ENCODE measurements at places on chromosomes 11 and 22. TPM values are rescaled to one million over a fixed set of nuclear protein-coding genes. Genes with fewer than 3 reads are reported as not detected.
A peak's percentile ranks its signal among the peaks of the same experiment; 100 is the strongest.

The BCO2 gene
- 15.3 TPM for total RNA-seq

DNA sequence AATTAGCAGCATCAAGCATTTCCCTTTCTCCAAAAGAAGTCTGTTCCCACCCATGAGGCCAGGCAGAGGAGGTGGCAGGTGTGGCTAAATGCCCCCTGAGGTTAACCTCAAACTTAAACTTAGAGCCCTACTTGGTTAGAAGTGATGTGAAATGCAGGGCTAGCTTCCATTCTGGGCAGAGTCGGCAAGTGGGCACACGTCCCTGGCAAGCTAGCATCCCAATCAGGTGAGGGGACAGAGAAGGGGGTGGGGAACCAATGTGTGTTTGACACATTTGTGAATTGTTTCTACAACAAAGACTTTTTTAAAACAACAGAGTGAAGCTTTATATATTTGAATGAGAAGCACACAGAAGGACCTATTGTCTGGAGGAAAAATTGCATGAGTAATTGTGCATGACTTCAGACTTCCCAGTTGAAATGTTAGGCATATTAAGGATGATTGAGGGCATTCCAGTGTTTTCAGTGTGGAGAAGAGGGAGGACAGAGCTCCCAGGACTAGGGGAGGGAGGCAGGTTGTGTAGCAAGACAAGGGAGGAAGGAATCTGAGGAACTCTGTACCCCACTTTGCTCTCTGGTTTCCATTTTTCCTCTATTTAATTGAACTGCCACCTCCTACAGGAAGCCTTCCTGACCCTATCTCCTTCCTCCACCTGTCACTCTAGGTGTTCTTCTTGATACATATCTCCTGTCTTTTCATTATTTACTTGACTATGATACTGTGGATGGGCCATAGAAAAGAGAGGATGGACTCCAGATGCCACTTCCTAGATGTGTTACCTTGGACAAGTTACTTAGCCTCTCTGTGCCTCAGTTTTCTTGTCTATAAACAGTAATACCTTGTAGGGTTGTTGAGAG, 83.3 kb upstream of the PICALM start:
- no peak overlapping the region for H3K4me3 ChIP-seq
- H3K36me3 ChIP-seq = no peaks in the 10 kb centered on the region
- no peaks in the 10 kb centered on the region for H3K4me1 ChIP-seq
- H3K27ac ChIP-seq = peak overlapping the region; percentile 23

- H3K4me3 ChIP-seq = no peak overlapping the region
- no peaks in the 10 kb centered on the region for H3K27me3 ChIP-seq
- H3K4me1 ChIP-seq = no peaks in the 10 kb centered on the region
- no peak overlapping the region for H3K27ac ChIP-seq
These were observed 34.0 kb downstream of the KREMEN1 start for GRCh38 chr22:29106839-29107238.

GRCh38 chr11:58509748-58510147, 1.8 kb upstream of the OR5B21 start:
- no peak overlapping the region for H3K27ac ChIP-seq
- no peaks in the 10 kb centered on the region for H3K4me1 ChIP-seq
- H3K27me3 ChIP-seq = no peaks in the 10 kb centered on the region
- DNase-seq = no peak
- no peaks in the 10 kb centered on the region for H3K36me3 ChIP-seq

GRCh38 chr11:20584093-20584774, 15.2 kb upstream of the SLC6A5 start:
- no peaks in the 10 kb centered on the region for H3K27me3 ChIP-seq
- H3K36me3 ChIP-seq = no peaks in the 10 kb centered on the region
- no peak overlapping the region for H3K27ac ChIP-seq
- no peaks in the 10 kb centered on the region for H3K4me1 ChIP-seq
- DNase-seq = no peak
- no peak overlapping the region for H3K4me3 ChIP-seq

GRCh38 chr11:119483341-119483880, 60.4 kb upstream of the THY1 start:
- no peaks in the 10 kb centered on the region for H3K4me1 ChIP-seq
- no peak overlapping the region for H3K27ac ChIP-seq
- H3K27me3 ChIP-seq = no peaks in the 10 kb centered on the region

- no peak overlapping the region for H3K4me3 ChIP-seq
- H3K27me3 ChIP-seq = no peaks in the 10 kb centered on the region
- H3K36me3 ChIP-seq = no peaks in the 10 kb centered on the region
- no peak overlapping the region for H3K27ac ChIP-seq
These were observed 3.1 kb upstream of the KCNQ1OT1 start for GRCh38 chr11:2702771-2703362.

Data from uterus (tissue), 4 donors.